ENCODE measurements at places on chromosomes 5 and 9.

- no peak for DNase-seq
Measured at GRCh38 chr5:125612776-125613175, 810.4 kb upstream of the GRAMD2B start.

DNA sequence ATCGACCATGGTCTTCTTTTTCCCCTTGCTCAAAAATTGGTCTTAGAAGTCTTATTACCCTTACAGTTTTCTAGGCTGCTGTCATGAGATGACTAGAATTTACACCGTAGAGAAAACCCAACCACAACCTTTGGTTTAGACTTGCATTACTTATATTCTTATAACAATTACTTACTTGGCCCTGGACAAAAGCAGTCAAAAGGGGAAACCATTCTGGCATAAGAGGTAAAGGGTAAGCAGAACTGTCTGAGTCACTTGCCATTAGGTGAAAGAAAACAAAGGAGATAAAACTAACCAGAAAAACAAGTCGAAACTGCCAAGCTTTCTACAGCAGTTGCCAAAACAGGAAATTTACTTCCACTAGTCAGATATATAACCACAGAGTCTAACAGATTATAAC is 17.9 kb downstream of the TMEM245 start:
- peak; percentile 32 for DNase-seq

DNA sequence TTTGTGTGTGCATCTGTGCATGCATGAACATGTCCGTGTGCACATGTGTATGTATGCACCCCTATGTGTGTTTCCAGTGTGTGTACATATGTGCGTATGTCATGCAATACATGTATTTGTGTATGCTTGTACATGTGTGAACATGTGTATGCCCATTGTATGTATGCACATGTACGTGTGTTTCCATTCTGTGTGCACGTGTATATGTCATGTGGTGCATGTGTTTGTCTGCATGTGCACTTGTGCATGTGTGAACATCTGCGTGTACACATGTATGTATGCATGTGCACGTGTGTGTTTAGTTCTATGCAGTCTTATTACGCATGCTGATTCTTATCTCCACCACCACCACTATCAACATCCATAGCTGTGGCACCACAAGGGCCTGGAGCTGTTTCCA is 403.5 kb upstream of the IRX4 start:
- DNase-seq = no peak

DNA sequence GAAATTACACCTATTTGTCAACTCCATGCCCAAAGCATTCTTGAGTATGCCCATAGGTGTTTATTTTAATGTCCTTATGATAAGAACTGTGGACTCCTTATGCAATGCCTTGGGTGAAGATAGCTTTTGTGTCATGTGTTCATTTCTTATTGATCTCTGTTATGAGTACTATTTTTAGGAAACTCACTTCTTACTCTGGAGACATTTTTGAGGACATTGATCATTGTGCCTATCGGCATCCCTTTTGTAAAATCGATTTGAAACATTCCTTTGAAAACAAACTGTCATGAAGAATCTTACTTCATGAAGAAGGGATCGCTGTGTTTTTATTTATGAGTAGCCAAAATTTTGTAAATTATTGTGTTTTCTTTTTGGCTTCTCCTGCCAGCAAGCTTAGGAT is 257.3 kb downstream of the NTRK2 start:
- DNase-seq = no peak

GRCh38 chr5:67129768-67130167 is 66.8 kb downstream of the CD180 start:
- no peak for DNase-seq

- no peak for DNase-seq
Measured at GRCh38 chr5:464843-465590, 22.0 kb downstream of the EXOC3 start.

DNA sequence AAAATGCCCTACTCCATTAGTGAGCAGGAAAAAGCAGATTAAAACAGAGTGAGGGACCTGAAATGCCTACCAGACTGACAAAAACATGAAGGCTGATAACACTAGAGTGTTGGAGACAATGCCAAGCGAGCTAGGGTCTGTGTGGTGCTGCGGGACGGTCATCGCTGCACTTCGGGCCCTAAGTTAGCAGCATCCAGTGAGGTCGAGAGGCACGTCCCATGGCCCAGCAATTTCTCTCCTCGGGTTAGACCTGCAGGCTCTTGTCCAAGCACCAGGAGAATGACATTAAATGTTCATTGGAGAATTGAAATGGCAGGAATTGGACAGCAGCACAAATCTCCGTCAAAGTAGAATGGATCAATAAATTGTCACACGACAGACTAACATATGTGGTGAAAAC is 5.3 kb upstream of the CACNA1B start:
- DNase-seq = no peak

DNA sequence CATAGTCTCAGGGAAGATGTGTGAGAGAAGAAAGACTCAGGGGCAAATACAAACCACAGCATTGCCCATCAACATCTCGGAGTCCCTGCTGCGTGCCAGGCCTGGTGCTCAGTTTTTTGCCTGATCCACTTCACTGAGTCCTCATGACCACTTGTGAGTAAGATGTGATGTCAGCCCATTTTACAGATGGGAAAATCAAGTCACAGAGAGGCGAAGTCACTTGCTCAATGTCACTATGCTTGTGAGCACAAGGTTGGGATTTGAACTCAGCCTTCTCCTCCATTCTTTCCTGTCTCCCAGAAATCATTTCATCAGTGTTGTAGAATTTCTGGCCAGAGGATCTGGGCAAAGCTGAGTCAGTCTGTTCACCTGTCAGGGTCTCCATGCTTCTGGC is 34.6 kb upstream of the PSD2 start:
- DNase-seq = no peak

DNA sequence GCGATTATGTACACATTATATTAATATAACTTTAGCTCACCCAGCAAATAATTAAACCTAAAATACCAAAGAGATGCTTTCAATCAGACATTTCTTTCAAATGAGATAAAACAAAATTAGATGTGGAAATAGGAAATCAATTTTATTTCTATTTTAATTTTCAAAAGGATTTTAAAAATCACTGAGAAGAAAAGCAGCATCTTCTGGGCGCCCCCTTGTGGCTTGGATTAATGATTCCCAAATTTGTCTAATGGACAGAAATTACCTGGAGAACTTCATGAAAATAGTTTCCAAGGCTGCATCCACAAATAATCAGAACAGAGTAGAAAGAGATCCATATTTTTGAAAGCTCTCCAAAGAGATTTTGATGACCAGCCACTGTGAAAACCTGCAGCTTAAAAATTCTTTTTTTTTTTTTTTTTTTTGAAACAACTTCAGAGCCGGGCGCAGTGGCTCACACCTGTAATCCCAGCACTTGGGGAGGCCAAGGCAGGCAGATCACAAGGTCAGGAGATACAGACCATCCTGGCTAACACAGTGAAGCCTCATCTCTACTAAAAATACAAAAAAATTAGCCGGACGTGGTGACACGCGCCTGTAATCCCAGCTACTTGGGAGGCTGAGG is 50.9 kb upstream of the CEMIP2 start:
- peak; percentile 53 for DNase-seq

GRCh38 chr5:133758641-133759040 is 146.3 kb upstream of the FSTL4 start:
- DNase-seq = no peak

DNA sequence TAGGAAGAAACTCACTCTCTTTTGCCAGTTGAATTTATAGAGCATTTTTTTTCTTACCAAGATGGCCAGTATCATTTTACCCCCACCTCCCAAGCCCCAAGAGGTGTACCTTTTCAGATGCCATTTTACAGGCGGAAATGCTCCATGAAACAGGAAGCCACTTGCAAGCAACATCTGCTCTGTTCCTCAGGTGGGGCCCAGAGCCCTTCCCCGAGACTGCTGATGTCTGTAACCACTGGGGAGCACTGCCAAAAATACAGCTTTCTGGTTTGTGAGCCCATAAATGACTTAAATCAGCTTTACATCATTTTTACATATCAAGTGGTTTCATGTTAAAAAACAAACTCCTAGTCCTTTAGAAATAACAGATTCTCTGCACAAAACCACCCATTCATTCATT is 42.9 kb upstream of the GARNL3 start:
- DNase-seq = no peak

DNA sequence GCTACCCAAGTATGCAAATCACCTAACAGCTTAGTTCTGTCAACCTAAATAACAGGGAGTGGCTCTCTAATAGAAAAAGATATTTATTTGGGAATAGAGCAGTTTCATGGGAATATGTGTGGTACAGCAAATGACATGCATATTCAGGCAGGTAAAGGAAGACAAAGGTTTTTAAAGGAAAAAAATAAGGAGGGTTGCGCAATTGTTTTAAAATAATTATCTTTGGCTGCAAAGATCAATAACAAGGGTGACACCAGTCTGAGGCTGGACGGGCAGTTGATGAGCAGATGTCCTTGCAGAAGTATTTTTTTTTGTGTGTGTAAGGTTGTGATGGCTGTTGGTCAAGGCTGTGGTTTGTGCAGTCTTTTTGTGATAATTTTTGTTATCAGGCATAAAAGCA is 332.0 kb downstream of the ARHGEF28 start:
- no peak for DNase-seq

DNA sequence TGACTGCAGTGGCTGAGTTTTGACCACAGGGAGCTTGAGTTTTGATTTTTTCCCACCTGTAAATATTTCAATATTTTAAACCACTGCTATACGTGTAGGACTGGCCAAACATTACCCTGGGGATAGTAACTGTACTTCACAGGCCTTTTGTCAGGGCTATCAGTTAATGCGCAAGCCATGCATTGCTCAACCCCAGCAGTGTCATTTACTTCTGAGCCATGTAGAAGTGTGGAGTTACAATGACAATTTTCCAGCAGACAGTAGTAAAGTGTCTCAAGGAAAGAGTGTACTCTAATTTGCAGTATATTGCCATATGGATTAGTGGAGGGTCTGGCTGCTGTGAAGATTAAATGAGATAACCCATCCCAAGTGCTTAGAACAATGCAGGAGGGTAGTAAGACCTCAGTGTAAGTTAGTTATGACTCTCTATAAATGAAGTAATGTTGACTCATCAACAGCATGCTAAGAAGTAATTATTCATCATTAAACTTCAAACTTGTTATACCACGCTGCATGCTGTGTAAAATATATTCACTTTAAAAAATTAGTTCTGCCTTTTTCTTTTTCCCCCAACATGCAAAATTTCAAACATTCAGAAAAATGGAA is 489.2 kb downstream of the KDM4C start:
- DNase-seq = no peak

DNA sequence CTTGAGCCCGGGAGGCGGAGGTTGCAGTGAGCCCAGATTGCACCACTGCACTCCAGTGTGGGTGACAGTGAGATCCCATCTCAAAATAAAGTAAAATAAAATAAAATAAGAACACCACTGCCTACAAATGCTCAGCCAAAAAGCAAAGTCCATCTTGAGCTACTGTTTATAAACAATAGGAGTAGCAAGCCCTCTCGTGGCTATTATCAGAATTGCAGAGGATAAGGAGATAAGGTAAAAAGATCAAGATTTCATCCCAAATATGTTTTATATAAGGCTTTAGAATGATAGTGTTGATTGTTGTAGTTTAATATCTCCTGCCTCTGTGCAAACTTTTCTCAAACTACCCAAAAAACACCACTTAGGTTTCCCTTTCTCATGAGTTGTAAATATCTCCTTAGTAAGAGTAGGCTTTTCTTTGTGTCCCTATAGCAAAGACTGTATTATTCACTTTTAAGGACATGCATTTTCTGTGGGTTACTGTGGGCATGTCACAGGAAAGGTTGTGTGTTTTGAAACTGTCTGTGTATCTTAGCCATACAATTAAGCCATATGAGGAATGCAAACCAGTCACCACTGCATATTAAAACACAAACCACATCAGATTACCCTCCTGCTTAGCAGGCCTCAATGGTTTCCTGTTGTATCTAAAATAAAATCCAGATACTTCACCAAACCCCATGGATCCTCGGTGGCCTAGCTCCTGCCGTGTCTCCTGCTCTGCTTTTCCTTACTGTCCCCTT is 31.8 kb upstream of the CKS2 start:
- DNase-seq = peak; percentile 44

- no peak for DNase-seq
Measured at GRCh38 chr5:145553177-145553576, 282.0 kb downstream of the PRELID2 start.

DNA sequence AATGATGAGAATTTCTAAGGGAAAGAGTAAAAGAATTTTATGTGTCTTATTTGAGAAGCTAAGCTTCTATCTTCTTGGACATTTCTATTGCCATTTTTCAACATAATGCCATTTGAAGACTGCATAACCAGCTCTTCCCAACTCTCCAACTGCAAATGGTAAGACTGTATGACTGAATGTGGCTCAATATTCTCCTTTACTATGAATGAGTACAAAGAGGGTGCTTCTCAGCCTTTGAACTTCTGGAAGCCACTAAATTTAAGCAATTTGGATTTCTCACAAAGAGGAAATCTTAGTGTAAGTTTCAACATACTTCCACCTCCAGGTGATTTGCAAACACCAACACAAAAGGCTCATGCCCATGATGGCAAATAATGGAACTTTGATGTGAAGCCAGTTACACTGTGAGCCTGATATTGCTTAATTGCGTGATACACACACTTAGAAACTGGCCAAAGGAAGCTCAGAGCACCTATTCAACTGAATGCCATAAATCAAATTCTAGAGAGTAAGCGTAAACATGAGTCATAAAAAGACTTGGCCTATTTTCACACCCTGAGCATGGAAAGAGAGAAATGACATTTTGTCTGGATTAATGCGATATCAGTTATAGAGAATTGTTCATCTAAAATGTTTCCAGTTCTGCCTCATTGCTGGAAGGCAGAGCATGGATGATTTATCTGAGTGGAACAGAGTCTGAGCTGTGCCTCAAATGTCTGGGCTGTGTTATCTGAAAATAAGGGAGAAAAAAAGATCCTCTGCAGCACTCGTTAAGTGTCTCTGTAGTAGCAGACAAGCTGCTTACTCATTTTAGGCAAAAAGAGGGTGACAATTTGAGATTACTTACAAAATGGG is 145.3 kb downstream of the PLK2 start:
- no peak for DNase-seq

DNA sequence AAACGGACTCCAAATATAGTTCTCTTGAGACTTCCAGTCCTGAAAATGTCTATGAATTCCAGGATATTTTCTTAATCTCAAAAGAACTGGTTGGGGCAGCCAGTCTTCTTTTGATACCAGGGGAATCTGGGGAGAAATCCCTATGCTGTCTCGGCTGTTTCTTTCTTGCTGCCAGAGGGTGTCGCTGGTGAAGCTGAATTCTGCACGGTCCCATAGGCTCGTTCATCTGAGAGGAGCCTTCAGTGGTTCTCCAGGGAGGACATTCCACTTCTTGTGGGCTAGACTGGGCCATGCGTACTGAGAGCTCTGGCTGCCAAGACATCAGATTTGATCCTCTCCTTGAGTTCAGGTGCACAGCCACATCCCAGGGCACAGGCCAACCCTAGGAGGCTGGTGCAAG is 155.0 kb upstream of the CLINT1 start:
- DNase-seq = no peak

- DNase-seq = no peak
Measured at GRCh38 chr5:149940077-149940574, 4.5 kb downstream of the PDE6A start.

- DNase-seq = no peak
Measured at GRCh38 chr5:42749020-42749419, 7.6 kb upstream of the CCDC152 start.

All from myocyte (in vitro differentiated cells).